ENCODE measurements at places on chromosomes 16 and 17.

- no peak for DNase-seq
Measured at GRCh38 chr17:57860414-57860999, 10.7 kb upstream of the MRPS23 start.

- no peak for DNase-seq
Measured at GRCh38 chr17:72342627-72343527, 222.1 kb downstream of the SOX9 start.

DNA sequence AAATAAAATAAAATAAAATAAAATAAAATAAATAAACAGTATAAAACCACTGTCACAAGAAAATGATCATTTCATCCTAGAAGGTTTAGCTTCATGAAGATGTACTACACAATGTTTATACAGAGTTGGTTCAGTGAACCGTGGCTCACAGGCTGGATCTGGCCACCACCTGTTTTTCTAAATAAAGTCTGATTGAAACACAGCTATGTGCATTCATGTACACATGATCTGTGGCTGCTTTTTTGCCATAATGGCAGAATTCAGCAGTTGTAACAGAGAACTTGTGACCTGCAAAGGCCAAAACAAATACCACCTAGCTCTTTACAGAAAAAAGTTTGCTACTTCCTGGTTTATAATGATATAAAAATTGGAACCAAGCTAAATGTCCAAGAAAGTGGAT is 12.6 kb upstream of the RPRML start:
- DNase-seq, result no peak

DNA sequence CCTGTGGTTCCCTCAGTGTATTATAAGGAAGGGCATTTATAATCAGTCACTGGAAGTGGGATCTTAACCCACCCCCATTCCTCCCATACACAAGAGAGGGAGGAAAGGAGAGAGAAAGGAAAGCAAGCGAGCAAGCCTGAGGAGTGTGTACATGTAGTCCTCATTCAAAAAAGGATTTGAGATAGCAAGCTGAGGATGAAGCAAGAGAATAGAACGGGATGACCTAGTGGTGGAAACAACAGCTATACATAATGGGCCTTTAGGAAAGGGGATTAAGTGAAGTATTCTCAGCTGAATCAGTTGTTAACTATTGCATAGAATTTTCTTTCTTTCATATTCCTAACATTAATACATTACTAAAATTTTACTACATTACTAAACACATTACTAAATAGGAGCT is 281.4 kb downstream of the ZFHX3 start:
- no peak for DNase-seq

GRCh38 chr16:76669288-76669687 is 392.1 kb downstream of the CNTNAP4 start:
- DNase-seq, result no peak

DNA sequence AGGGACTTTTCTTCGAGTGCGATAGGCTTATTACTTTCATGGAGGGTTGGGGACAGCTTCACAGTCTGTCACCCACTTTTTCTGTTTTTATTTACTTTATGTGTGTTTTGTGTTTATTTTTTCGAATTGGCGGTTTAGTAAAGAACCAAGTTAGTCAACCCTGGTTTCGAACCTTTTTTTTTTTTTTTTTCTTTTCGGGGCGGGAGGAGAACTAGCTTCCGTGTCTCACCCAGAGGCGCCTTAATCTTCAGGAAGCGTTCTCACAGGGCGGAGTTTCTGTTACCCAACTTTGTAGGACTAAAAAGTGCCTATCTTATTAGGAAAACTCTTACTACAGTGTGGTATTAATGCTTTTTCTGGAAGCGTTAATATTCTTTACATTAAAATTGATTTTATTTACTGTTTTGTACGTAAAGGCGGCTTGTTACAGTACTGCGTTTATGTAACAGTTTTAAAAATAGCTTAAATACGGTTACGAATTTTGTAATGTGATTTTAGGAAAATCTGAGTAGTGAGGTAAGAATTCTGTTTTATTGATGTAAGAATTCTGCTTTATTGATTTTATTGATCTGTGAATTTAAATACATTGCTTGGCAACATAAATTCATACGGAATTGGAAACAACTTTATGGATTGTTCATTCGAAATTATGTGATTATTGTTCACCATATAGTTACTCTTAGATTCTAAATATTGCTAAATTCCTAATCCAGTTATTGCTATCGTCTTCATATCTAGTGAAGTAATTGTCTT is 885 bp downstream of the ZNF207 start:
- DNase-seq, result no peak

GRCh38 chr17:82301916-82302567 is 15.4 kb downstream of the CD7 start:
- DNase-seq, result no peak

- DNase-seq, result no peak
Measured at GRCh38 chr17:53736516-53737240, 86.0 kb upstream of the KIF2B start.

- DNase-seq, result peak; percentile 28
Measured at GRCh38 chr16:9297437-9298113, 206.1 kb downstream of the HAPSTR1 start.

- no peak for DNase-seq
Measured at GRCh38 chr17:21388066-21388465, 11.9 kb downstream of the KCNJ12 start.

- no peak for DNase-seq
Measured at GRCh38 chr16:75044800-75045361, 46.1 kb downstream of the ZNRF1 start.

- no peak for DNase-seq
Measured at GRCh38 chr17:75124041-75124818, 7.3 kb downstream of the NT5C start.

DNA sequence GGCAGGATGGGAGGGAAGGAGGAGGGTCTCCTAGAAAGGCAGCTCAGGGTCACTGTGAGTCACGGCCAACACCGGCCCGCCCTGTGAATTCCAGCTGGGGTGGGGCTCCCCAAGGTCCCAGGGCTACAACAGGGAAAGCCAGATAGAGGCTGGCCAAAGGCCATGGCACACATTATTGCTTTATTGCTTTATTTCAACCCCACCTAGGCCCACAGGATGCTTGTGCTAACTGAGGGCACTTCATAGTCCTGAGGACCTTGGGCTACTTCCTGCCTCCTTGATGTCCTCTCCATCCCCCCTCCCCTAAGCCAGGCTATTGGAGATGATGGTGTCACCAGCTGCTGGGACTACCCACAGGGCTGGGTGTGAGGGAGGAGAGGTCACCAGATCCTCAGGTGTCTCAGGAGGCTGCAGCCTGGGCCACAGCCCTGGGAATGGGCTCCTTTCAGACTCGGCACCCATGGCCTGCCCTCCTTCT is 26.1 kb downstream of the LRRC75A start:
- no peak for DNase-seq

GRCh38 chr17:10226930-10227695 is 28.7 kb upstream of the GAS7 start:
- peak; percentile 13 for DNase-seq

GRCh38 chr16:85863384-85863774 is 35.6 kb upstream of the IRF8 start:
- DNase-seq, result no peak

DNA sequence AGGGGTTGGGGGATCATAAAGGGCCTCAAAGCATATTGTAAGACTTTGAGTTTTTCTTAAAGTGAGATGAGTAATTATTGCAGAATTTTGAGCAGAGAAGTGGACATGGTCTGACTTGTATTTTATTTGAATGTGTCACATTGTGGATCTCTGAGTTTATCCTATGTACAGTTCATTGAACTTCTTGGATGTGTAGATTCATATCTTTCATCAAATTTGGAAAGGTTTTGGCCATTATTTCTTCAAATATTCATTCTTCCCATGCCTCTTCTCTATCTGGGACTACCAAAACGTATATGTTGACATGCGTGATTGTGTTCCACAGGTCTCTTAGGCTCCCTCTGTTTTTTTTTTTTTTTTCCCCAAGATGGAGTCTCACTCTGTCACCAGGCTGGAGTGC is 14.3 kb upstream of the DLX3 start:
- no peak for DNase-seq

GRCh38 chr16:71387045-71387871 is 28.7 kb downstream of the CALB2 start:
- DNase-seq, result no peak

DNA sequence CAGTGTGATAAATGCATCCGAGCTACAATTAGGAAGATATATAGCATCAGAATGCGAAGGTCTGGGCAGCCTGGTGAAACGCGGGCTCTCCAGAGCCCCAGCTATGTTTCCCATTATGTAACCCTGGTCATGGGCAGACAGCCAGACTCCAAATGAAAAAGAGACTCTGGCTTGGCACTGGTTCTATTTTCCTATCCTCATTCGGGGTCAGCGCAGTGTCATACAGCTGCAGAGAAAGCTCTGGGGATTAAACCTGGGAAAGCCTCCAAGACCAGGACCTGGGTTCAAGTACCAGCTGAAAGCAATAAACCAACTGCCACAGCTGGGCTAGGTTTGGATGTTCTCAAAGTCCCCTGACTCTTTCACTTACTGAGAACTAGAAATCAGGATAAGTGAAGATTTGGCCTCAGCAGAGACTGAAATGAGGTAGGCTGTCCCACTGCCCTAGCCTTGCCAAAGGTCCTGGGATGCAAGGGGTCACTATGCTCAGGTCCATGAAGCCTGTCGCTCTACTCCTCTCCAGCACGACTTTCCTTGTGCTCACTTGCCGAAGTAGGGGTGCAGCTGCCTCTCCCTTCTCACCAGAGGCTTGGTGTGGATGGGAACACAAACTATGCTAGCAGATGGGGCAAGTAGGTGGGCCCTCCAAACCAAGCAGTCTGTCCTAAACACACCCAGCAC is 123.8 kb downstream of the SMG6 start:
- no peak for DNase-seq

- no peak for DNase-seq
Measured at GRCh38 chr16:72256398-72257066, 84.6 kb upstream of the PMFBP1 start.

DNA sequence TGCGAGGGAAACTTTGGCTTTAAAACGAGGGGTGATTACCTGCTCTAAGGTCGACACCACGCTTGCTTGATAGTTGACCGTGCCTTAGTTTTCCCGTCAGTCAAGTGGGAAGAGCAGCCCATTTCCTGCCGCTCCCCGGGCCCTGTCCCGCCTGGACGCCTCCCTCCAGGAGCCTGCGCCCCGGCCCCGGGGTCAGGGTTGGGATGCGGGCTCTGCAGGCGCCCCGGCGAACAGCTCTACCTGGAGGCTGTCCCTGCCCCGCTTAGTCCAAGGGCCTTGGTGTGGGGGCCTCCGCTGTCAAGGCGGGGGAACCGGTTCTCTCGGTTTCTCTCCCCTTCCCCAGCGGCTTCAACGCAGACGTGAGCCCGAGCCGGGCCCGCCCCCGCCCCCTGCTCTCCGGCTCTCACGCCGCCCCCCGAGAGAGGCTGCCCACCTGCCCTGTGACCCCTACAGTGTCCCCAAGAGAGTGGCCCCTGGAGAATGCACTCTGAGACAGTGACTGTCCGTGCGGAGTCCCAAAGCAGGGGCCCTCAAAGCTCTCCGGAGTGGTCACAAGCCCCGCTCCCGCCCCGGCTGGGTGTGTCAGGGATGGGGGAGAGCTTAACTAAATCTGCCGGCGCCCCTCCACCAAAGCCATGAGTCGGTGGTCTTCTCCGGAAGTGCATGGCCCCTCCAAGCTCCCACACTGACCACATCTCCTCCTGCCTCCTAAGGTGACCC is 117.4 kb upstream of the SMURF2 start:
- no peak for DNase-seq
